ENCODE measurements at places on chromosomes 3 and 15. TPM values are rescaled to one million over a fixed set of nuclear protein-coding genes. Genes with fewer than 3 reads are reported as not detected.

- peak overlapping the region; percentile 96 for H3K27ac ChIP-seq
- no peaks in the 10 kb centered on the region for H3K36me3 ChIP-seq
- H3K4me3 ChIP-seq, result peak overlapping the region; percentile 20
Observed at GRCh38 chr3:183369117-183369516, 59.3 kb downstream of the MCF2L2 start.

The IL17RD gene
- total RNA-seq, result 1.2 TPM

DNA sequence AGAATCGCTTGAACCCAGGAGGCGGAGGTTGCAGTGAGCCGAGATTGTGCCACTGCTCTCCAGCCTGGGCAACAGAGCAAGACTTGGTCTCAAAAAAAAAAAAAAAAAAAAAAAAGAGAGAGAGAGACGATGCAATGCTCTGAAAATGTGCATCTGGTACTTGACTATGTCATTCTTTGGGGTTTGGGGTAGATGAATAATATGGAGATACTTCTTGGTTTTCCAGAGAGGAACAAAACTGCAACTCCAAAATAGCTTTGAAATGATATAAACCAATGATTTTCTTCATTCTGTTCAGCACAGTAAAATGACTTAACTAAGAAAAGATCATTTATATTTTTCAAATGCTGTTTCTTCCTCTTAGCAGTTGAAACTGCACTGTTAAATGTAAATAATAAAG, 158.9 kb downstream of the ISL2 start:
- no peaks in the 10 kb centered on the region for H3K4me1 ChIP-seq
- H3K36me3 ChIP-seq, result no peaks in the 10 kb centered on the region
- no peak overlapping the region for H3K27ac ChIP-seq
- no peak overlapping the region for H3K4me3 ChIP-seq
- DNase-seq, result no peak
- no peaks in the 10 kb centered on the region for H3K27me3 ChIP-seq

The AGTR1 gene
- total RNA-seq, result not detected

The ZBBX gene
- total RNA-seq, result not detected

The GAP43 gene
- not detected for total RNA-seq

DNA sequence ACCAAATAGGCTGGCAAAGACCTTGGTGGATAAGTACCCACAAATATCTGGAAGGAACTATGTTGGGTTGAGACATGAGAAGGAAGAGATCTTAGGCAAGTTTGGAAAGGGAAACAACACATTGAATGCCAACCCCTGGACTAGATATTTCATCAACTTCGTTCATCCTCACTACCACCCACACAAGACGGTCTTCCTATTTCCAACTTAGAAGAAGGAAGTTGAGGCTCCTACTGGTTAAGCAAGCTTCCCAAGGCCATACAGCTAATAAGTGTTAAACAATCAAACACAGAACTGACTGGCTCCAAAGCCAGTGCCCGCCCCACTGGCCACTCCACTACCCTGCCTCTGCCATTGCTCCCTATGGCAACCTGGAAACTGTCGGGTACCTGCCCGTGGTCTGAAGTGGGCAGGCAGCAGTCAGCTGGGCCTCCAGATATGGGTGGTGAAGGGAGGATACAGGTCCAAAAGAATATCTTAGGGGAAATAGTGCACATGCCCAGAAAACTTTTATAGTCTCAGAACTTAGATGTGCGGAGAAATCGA, 94.9 kb downstream of the LIPC start:
- H3K4me3 ChIP-seq, result no peak overlapping the region
- peaks cover 17% of the 10 kb centered on the region for H3K4me1 ChIP-seq
- no peaks in the 10 kb centered on the region for H3K36me3 ChIP-seq
- H3K27me3 ChIP-seq, result no peaks in the 10 kb centered on the region
- no peak overlapping the region for H3K27ac ChIP-seq

- H3K4me3 ChIP-seq, result no peak overlapping the region
- peaks cover 5% of the 10 kb centered on the region for H3K36me3 ChIP-seq
- H3K4me1 ChIP-seq, result no peaks in the 10 kb centered on the region
- H3K27me3 ChIP-seq, result no peaks in the 10 kb centered on the region
Observed at GRCh38 chr15:33852570-33852969, 115.7 kb upstream of the CHRM5 start.

GRCh38 chr15:72340366-72340765, 20.4 kb upstream of the CELF6 start:
- no peak for DNase-seq
- peaks cover 19% of the 10 kb centered on the region for H3K36me3 ChIP-seq
- no peak overlapping the region for H3K27ac ChIP-seq
- peaks cover 13% of the 10 kb centered on the region for H3K4me1 ChIP-seq
- H3K4me3 ChIP-seq, result no peak overlapping the region
- H3K27me3 ChIP-seq, result no peaks in the 10 kb centered on the region

DNA sequence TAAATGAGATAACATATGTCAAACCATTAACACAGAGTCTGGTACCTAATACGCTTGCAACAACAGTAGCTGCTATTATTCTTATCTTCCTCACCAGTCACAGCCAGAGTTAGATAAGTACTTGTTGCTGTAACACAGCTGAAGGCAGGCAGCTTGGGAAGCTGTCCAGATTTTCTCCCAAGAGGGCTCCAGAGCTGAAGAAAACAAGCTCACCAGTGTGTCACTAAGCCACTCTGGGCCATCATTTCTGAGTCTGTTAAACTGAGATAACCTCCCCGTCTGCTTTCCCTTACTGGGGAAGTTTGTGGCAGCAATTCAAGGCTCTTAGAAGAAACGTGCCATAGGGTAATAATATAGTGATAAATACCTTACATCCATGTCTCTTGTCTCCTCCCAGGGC, 226.3 kb downstream of the TAFA4 start:
- no peak overlapping the region for H3K27ac ChIP-seq
- no peak overlapping the region for H3K4me3 ChIP-seq
- no peaks in the 10 kb centered on the region for H3K27me3 ChIP-seq
- peaks cover 6% of the 10 kb centered on the region for H3K36me3 ChIP-seq
- DNase-seq, result no peak

GRCh38 chr3:197083486-197083885, 53.9 kb upstream of the MELTF start:
- peak overlapping the region; percentile 87 for H3K27ac ChIP-seq
- DNase-seq, result peak; percentile 71
- H3K4me3 ChIP-seq, result no peak overlapping the region

- no peaks in the 10 kb centered on the region for H3K27me3 ChIP-seq
- H3K27ac ChIP-seq, result peak overlapping the region; percentile 7
- H3K4me1 ChIP-seq, result peaks cover 12% of the 10 kb centered on the region
- H3K4me3 ChIP-seq, result no peak overlapping the region
Observed at GRCh38 chr3:165749241-165749640, 88.0 kb downstream of the BCHE start.

GRCh38 chr15:73700041-73700842, 16.1 kb downstream of the CD276 start:
- peak; percentile 77 for DNase-seq
- H3K27me3 ChIP-seq, result no peaks in the 10 kb centered on the region
- H3K4me3 ChIP-seq, result no peak overlapping the region
- peaks cover 40% of the 10 kb centered on the region for H3K4me1 ChIP-seq

The ALDH1L1 gene
- total RNA-seq, result 1.5 TPM

The PGBD4 gene
- total RNA-seq, result 2.6 TPM

DNA sequence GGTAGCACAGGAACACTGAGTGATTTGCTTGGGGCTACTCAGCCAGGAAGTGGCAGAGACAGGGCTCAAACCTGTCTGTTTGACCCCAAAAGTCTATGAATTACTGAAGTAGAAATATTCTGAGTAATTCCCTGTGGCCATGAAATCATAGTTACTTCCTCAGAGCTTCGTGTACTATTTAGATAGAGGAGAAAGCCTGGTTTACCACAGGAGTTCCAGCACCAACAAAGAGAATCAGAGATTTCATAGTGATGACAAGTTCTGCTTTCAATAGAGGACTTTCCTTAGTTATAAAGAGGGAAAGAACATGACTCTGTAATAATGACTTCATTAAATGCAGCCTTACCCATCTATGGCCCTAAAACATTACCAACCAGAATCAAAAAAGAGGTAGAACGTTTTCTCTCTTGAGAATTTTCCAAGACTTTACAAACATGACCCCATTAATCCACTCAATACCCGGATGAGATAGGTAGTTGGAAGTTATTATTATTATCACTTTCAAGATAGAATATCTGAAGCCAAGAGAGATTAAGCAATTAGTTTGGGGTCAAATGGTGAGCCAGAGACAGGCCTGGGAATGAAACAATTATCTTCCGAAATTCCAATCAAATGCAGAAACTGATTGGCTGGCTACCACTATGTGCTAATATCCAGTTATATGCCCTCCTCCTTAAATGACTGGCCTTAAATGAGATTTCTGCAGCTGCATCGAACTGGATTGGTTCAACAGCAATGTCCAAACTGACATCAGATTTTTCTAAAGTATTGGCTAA, 13.6 kb upstream of the WNT5A start:
- DNase-seq, result no peak
- H3K4me1 ChIP-seq, result no peaks in the 10 kb centered on the region
- H3K36me3 ChIP-seq, result no peaks in the 10 kb centered on the region
- H3K4me3 ChIP-seq, result no peak overlapping the region
- no peak overlapping the region for H3K27ac ChIP-seq

GRCh38 chr15:89654847-89655805, at the start of gene KIF7:
KIF7 (minus strand) TSS chr15:89655467; CDS start chr15:89652930, 2,537 bp downstream.
- DNase-seq, result no peak
- H3K27me3 ChIP-seq, result peaks cover 21% of the 10 kb centered on the region
- H3K36me3 ChIP-seq, result no peaks in the 10 kb centered on the region
- H3K4me3 ChIP-seq, result peak within 1 kb of the TSS; percentile 62
- no peak within 1 kb of the TSS for H3K27ac ChIP-seq

GRCh38 chr3:171088496-171088895, 62.0 kb upstream of the SLC2A2 start:
- H3K27ac ChIP-seq, result no peak overlapping the region
- no peaks in the 10 kb centered on the region for H3K27me3 ChIP-seq
- DNase-seq, result no peak

- peak; percentile 67 for DNase-seq
- peaks cover 10% of the 10 kb centered on the region for H3K4me1 ChIP-seq
- no peaks in the 10 kb centered on the region for H3K36me3 ChIP-seq
- no peak overlapping the region for H3K4me3 ChIP-seq
Observed at GRCh38 chr3:173465112-173465511, 67.6 kb downstream of the NLGN1 start.

The ILDR1 gene
- total RNA-seq, result 0.23 TPM

DNA sequence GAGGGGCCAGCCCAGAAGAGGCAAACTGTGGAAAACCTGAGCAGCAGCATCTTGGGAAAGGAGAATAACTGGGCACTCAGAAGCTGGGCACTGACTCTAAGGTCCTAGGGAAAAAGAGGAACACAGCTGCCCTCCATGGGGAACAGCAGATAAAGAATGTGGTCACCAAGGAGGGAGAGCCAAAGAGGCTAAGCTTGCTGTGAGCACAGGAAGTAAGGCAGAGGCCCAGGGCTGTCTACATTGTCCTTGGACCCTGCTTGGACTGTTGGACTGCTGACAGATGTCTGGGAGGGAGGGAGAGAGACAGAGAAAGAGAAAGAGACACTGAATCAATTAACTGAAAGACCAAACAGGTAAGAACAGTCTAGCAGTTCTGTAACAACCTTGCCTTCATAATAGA, 4.5 kb upstream of the MNS1 start:
- H3K4me1 ChIP-seq, result peaks cover 6% of the 10 kb centered on the region
- no peak overlapping the region for H3K27ac ChIP-seq
- no peak for DNase-seq
- H3K27me3 ChIP-seq, result peaks cover 37% of the 10 kb centered on the region

Measured in MCF 10A (cell line).